Activated CD4-positive, alpha-beta memory T cell treated with anti-CD3 and anti-CD28 coated beads for 36 hours (primary cell): ENCODE measurements at places on chromosomes 6 and 20. TPM values are rescaled to one million over a fixed set of nuclear protein-coding genes. Genes with fewer than 3 reads are reported as not detected.

DNA sequence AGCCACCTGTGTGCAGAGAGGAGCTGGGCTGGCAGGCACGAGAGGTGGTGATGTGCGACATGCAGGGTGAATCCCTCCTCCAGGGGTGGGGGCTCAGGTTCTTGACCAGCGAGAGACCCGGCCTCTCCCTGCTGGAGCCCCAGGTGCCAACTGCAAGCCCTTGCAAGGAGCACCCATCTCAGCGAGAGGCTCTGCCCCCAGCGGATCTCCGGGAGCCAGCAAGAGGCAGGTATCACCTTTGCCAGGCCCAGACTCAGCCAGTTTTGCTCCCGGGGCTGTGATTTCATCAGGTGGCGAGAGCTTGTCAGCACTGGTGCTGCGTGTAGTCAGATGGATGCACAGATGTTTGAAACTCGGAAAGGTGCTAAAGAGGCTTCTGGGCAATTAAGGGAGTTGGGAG is 87.7 kb downstream of the TFAP2C start:
- no peak for DNase-seq

- no peak for DNase-seq
These were observed 21.3 kb upstream of the HIVEP2 start for GRCh38 chr6:142966294-142966693.

DNA sequence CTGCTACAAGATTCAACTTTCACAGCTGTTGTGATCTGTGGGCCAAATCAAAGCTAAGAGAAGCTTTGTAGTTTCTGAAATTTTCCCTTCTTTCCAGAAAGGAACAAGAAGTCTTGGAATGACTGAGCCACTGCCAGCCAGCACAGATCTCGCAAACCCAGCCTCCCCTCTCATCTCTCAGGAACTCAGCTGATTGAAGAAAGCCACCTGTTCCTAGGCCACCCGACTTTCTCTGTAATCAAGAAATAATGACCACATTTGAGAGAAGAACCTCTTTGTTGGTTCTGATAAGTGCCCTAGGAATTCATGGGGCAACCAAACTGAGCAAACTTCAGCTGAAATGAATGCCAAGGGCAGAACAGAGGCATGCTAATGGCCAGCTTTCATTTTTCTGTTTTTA is 61.7 kb downstream of the HDGFL1 start:
- DNase-seq: no peak

GRCh38 chr20:49649672-49650071 is 64.0 kb downstream of the B4GALT5 start:
- no peak for DNase-seq

The TFAP2D gene
- total RNA-seq: not detected

DNA sequence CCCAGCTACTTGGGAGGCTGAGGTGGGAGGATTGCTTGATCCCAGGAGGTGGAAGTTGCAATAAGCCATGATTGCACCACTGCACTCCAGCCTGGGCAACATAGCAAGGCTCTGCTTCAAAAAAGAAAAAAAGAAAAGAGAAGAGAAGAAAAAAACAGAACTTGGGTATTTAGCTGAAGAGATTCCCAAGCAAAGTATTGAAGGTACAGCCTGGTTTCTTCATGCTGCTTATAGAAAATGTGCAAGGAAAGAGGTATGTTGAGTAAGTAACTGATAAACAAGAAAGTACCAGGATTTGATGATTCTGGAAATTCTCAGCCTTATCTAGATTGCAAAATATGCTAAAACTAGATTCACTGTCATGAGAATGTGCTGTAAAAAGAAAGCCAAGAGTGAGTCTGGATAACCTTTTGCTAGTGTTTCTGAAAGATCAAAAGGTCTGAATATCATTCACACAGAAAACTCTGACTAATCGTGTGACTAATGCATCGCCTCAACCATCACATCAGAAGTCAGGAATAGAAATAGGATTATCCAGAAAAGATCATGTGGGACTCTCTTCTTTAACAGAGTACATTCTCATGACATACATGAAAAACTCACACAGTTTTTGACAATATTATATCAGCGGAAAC is 32.4 kb upstream of the NOP56 start:
- no peak for DNase-seq

DNA sequence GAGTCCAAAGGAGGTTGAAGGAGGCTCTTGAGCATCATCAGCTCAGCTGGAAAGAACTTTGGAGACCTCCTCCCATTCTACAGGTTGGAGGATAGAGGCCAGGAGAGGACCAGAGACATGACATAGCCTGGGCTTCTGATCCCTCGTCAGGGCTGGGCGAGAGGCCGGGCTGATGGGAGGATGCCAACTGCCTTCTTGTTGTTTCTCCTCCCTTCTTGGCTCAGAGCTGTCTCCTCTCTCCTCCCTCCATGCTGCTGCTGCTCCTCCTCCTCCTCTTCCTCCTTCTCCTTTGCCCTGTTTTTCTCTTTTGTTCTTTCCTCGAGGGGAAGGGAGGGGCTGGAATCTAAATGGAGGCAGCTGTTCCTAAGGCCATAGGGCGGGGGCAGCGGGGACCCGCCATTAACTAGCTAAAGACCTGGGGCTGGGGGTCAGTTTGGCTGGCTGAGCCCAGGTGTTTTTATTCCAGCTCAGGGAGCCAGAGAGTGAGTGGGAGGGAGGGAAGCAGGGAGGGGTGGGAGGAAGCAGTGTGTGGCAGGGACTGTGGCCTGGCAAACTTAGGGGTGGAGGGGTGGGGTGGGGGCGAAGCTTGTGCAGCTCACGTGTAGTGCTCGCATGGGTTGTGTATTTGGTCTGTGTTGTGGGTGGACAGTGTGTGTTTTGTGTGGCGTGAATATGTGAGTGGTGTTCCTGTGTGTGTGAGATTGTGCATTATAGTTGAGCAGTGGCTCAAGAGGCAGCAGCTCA is 84.8 kb downstream of the CD40 start:
- no peak for DNase-seq

- no peak for DNase-seq
These were observed 69.0 kb upstream of the TENT5A start for GRCh38 chr6:81821449-81821848.

GRCh38 chr6:22108199-22108598 is 188.6 kb downstream of the PRL start:
- no peak for DNase-seq

DNA sequence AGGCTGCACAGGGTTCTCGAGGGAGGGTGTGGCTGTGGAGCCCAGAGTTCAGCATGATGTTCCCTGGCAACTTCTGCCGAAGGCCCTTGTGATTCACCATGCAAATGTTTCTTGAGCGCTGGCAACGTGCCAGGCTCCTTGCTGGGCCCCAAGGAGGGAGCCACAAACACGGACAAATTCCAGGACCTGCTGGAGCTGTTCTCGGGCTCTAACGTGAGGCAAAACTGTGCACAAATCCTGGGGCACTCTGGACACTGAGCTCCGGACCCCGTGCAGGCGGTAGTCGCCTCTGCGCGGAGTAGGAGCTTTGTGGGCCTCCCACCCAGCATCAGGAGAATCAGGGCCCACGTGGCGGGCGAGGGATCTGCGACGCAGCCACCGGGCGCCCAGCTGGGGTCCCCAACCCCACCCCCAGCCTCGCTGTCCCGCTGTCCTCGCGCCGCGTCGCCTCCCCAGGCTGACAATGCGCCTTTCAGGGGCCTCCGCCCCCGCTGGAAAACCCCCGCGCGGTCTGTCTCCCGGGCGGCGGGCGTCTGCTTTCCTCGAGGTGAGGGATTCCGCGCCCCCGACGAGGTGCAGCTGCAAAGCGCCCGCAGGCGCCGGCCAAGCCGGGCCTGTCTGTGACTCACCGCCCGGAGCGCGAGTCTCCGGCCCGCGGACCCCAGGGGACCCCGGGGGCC is 31.7 kb upstream of the SCUBE3 start:
- peak; percentile 32 for DNase-seq

DNA sequence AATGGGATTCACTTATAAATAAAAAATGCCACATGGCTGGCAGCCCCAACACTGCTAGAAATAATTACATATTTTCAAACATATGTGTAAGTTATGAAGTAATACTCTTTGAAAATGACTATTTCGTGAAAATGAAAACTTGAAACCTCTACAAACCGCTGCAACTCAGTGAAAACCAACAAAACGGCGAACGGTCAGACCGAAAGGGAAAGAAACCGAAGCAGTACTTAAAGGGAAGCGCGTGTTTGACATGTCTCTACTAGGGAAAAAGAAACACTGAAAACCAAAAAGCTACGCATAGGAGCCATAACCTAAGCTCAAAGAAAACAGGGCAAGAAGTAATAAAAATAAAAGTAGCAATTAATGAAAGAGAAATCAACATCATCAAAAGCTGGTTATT is 121.0 kb upstream of the GGTLC1 start:
- DNase-seq: peak; percentile 56

- peak; percentile 45 for DNase-seq
These were observed at the start of gene MARCKS for GRCh38 chr6:113856625-113857555. MARCKS (plus strand) TSS chr6:113857345; CDS start chr6:113857746, 401 bp downstream.

The SYNDIG1 gene
- total RNA-seq: not detected

The SLC9A8 gene
- total RNA-seq: 13.0 TPM

DNA sequence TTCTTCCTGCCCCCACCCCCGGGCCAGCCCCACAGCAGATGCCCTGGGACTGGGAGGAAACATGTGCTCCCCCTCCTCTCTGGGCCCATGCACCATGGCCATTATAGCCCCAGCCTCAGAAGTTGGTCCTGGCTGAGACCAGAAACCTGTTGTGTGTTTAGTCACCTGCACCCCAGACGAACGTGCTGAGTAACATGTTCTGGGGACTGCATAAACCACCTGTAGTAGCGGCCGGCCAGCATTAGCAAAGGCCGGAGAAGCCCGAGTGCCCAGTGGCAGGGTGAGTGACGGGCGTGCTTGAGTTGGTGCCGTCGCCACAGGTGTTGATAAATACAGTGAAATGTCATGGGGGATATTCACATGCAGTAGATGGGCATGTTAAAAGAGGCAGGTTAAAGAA is 73.9 kb downstream of the TCP11 start:
- DNase-seq: no peak

The CST7 gene
- 83.1 TPM for total RNA-seq

DNA sequence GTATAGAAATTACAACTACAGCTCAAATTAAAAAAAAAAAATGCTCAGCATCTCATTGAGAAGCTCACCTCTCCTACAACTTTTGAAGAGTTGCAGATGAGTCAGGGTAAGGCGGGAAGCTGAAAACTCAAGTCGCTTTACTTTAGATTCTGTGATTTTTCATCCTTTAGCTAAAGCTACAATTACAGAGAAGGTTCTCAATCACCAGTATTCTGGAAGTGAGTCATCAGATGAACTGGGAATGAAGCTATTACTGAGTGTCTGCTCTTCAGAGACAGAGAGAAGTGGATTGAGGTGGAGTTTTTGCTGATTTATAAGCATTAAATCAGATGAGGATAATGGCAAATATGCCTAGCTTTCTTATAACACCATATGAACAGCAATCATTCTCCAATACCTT is 91.9 kb downstream of the TFAP2A start:
- DNase-seq: no peak

- no peak for DNase-seq
These were observed 62.8 kb downstream of the PHACTR3 start for GRCh38 chr20:59667131-59667530.

DNA sequence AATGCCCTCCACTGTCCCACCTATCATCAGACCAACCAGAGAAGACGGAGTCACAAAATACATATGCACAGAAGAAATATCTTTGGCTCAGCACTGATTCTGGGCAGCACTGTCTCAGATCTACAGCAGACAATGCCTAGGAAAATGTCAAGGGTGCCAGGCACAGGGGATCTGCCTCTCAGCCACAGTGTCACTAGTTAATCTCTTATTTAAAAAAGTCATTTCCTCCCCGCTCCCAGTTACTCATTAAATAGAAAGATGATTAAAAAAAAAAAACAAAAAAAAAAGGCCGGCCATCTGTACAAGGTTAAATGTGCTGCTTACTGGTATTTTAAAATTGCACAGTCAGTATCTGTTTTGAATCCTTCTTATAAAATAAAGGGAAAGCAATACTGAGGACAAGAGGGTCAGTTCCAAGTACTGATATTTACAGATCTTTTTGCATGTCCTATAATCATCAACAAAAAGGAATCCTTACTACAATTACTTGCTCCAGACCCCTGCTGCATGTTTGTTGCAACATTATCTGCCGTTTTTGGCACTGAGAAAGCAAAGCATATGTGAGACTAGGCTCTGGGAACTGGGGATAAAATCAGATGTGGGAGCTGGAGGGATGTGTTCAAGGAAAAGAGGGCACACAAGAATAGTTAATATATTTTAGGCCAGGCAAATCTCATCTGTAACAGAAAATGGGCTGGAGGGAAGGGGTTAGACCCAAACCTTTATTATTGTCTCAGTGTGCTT is 299.3 kb downstream of the KIF16B start:
- no peak for DNase-seq

DNA sequence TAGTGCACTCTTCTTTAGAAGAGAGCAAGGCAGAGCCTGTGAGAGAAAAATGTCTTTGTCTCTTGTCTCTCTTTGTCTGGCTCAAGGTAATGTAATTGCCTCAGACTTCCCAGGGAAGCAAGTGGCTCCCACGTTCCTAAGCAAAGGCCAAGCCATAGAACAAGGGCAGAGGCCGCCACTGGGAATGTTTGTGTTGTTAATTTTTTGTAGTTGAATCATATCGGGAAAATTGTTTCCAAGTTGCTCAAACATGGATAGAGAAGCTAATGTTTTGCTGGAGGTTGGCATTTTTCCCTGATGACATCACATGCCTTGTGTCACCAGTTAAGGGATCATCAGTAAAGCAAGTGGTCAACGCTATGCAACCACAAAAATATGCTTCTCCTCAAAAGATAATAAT is 211.5 kb upstream of the FOXA2 start:
- DNase-seq: no peak

The FAM162B gene
- total RNA-seq: not detected

- DNase-seq: no peak
These were observed 6.9 kb upstream of the CST11 start for GRCh38 chr20:23459461-23460150.

The COL21A1 gene
- total RNA-seq: not detected

DNA sequence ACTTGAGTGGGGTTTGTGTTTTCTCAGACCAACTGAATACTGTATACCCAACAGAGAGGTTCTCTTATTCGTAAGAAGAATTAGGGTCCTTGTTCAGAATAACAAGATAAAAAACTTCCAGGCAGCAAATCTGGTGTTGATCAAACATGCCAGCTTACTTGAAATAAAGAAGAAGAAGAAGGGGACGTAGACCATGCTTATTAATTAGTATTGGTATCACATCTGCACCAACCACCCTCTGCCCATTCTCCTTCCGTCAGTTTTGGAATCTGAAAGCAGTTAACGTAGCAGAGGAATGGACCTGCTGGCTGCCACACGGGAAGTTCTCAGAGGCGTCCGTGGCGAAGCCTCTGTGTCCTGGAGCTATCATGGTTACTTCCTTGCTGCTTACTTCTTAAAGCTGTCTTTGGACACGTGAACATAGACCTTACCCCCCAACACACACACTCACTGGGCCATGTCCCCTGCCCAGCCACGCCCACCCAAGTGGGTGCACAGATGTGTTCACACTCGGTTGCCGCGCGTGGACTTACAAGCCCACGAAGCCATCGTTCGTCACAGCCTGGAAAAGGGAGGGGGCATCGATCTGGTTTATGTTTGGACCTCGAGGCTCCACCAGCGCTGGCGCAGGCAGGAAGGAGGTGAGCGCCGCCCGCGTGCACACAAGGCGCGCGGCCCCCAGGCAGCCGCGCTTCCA is 4.1 kb upstream of the DLL1 start:
- no peak for DNase-seq
